ENCODE measurements at places on chromosomes 5 and 9.

GRCh38 chr5:62938927-62939326 lies 360.3 kb downstream of the LRRC70 start:
- no peak for DNase-seq

DNA sequence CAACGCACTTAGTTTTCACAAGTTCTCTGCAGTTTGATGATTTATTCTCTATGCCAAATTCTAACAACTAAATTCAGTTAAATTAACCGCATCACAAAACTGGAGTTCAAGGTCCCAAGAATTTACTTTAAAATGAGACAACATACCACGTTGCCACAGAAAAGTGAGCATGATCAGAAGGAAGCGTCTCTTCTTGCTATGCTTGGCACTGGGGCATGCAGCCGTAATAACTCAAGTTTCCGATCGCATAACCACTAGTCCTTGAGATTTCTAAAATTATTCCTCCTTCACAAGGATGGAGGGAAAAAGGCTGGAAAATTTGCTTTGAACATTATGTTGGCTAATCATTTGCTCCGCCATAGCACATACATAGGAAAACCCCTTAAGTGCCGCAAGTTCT lies 13.9 kb downstream of the NFIB start:
- no peak for DNase-seq

GRCh38 chr9:138117101-138117750 lies 239.6 kb downstream of the CACNA1B start:
- no peak for DNase-seq

DNA sequence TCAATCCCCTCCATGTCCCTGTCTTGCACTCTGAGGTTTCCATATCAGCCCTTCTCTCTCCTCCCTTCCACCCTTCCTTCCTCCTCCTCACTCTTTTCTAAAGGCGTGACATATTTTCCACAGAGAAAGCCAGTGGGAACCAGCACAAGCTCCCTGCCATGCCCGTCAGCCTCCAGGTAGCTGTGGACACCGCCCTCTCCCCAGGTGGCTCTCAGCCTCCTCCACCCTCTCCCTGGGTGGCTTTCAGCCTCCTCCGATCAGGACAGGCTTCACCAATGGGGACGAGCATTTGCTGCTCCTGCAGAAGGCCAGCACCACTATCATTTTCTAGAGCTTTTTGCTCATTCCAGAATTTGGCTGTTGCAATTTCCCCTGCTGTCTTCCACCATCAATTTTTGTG lies 236.6 kb downstream of the GADD45G start:
- DNase-seq = no peak

DNA sequence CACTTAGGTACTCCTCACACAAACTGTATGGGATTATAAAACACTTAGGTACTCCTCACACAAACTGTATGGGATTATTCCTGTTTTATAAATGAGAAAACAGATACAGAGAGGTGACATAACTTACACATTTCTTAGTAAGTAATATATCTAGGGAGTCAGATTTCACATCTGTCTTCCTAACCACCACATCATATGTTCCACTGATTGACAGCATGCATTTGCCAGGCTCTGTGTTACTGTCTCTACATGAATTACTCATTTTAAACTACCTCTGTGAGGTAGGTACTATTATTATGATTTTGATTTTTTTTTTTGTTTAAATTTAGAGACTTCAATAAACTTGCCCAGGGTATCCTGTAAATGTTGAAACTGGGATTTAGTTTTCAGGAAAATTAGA lies 232.7 kb downstream of the CCDC171 start:
- DNase-seq = no peak

DNA sequence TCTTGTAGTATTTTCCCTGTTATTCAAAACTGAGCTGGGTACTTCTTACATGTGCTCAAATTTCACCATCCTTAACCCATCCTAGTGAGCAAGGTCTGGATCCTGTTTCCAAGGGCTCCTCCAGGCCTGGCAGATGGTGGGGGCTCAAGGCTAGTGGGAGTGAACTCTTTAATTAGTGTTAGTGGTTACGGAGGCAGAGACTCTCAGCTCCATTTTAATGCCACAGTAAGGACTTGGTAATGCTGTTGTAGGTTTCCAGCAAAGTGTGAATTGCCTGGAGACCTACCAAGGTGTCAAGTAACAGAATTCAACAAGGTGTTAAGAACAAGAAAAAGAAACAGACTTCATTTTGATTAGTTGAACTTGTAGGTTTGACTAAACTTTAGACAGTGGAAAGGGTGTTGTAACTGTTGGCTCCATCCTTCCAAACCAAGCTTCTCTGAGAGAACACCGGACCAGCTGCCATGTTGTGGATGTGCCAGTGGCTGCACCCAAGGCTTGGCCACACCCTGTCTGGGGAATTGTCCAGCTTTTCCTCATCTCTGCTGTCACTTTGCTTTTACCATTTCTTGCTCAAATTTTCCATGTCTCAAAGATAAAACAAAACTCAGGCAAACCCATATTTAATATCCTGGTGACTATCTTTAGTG lies 98.7 kb downstream of the ADCY2 start:
- no peak for DNase-seq

- DNase-seq = no peak
Observed at GRCh38 chr9:134986957-134987356, 69.2 kb upstream of the FCN1 start.

GRCh38 chr5:1726956-1727355 lies 72.7 kb downstream of the MRPL36 start:
- DNase-seq = no peak

GRCh38 chr9:97438666-97439065 lies 26.8 kb downstream of the TDRD7 start:
- no peak for DNase-seq

- no peak for DNase-seq
Observed at GRCh38 chr9:70262366-70262765, 3.6 kb downstream of the SMC5 start.

DNA sequence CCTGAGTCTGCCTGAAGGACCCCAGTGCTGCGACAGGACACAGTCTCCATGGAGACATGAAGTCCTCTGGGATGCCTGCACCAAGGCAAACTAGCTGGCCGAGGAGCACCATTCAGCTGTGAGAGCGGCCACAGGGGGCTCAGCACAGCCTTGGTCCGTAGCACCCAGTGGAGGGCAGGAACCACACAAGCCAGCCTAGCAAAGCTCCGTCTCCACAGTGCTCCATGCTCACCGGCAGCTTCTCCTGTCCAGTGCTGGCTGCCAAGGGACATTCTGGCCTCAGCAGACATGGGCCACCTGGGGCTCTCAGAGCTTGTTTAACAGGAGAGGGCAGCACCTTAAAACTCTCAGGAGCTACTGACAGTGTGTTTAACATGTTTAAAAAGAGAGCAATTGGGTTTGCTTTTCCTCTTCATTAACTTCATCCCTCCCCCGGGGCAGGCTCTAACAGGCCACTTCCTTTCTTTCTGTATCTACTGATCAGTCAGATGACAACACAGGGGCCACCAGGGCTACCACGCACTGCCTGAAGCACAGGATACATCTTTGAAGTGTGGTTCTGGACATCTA lies 57.0 kb downstream of the SECISBP2 start:
- no peak for DNase-seq

GRCh38 chr5:96687812-96688453 lies 25.8 kb downstream of the CAST start:
- DNase-seq = no peak

DNA sequence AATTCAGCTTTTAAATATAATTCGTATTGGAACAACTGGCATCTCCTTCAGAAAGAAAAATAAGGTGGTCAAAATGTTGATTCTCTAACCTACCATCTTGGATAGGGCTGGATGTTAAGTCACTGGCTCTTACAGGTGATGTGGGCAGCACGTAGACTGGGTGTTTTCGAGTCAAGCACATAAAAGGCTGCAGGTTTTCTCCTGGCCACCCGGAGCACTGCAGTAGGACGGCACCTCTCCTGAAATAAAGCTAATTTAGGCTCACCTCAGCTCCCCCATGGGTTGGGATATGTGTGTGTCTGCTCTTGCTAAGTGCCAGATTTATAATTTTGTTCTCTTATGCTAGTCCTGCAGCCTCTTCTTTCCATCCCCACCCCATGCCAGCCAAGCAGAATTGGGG lies 80.3 kb downstream of the IQGAP2 start:
- no peak for DNase-seq

- DNase-seq = no peak
Observed at GRCh38 chr5:4294878-4295277, 699.2 kb downstream of the IRX1 start.
